ENCODE measurements at places on chromosomes 16 and 17.

DNA sequence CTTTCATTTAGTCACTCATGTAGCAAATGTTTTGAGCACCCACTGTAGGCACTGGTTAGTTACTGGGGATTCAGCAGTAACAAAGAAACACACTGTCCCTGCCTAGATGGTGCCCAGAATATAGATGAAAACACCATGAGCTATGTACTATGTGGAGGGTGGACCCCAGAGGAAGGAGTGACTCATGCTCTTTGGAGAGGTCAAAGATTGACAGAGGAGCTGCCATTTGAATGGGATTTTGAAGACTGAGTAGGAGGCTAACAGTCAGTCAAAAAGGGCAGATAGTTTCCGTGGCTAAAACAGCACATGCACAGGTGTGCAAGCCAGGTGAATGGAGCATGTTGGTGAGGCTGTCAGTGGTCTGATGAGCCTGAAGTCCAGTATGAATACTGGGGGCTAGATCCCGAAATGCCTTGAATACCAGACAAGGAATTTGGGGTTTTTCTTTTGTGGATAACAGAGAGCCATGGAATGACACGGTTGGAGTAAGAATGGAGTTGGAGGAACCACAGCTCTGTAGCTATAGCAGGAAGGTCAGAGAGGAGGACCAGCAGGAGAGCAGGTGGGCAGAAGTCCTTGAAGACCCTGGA is 6.1 kb downstream of the IL21R start:
- DNase-seq: peak; percentile 71

GRCh38 chr17:44587339-44587738 is 30.1 kb downstream of the FZD2 start:
- DNase-seq: no peak

DNA sequence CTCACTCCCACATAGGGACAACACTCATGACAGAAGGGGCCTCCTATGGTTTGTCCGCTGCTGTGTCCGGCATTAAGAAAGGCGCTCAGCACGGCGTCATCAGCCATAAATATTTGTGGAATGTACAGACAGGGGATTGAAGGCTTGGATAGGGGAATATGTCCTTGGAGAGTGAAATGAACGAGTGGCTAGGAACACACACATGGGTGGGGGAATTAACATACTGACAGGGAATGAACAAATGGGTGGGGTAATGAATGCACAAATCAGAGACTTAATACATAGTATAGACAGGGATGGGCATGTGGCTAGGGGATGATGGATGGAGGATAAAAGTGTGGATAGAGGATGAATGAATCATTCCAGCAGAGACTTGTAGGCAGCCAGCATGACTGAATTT is 154.0 kb upstream of the HSBP1 start:
- no peak for DNase-seq

DNA sequence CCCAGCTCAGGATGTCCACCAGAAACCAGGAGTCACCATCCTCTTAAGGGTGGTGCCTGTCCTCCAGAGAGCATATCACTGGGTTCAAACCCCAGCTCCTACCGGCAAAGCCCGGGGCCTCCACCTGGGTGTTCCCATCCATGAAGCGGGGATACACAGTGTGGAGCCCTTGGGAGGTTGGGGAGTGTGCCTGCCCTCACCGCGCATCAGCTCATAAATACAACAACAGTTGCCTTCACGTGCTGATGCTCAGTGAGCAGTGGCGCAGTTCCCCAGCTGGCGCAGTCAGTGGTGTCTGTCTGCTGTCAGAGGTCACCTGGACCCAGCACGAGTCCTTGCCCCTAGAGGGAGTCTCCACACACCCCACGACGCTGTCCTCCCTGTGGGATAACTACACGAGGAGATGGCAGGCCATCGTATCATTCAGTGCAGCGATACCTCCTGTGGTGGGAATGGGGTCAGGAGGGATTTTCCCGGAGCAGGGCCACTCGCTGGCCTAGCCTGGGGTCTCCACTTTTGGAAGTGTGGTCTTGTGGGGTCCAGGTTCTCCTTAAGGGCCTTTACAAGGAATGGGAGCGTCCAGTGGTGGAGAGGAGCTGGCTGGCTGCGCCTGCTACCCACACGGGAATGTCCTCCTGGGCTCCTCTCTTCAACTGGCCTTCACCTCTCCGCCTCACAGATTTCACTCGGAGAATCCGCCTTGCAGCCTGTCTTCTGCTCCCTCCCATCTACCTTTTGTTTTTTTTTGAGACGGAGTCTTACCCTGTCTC is 2.3 kb upstream of the ELOB start:
- DNase-seq: no peak

- DNase-seq: no peak
Measured at GRCh38 chr16:67254801-67255552, 6.2 kb downstream of the SLC9A5 start.

DNA sequence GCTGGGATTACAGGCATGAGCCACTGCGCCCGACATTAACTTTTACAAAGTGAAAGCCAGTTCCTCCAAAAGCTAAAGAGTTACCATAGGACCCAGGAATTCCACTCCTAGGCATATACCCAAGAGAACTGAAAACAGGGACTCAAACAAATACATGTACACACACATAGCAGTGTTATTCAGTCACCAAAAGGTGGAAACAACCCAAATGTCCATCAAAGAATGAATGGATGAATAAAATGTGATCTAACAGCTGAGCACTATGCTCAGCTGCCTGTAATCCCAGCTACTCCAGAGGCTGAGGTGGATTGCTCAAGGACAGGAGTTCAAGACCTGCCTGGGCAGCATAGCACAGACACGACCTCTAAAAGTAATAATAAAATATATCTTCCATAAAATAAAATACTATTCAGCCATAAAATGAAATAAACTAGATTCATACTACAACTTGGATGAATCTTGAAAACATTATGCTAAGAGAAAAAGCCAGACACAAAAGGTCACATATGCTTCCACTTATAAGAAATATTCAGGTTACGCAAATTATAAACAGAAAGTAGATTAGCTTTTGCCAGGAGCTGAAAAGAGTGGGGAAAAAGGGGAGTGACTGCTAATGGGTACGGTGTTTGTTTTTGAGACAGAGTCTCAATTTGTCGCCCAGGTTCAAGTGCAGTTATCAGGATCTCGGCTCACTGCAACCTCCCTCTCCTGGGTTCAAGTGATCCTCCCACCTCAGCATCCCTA is 9.3 kb upstream of the USP7 start:
- no peak for DNase-seq

Measured in activated CD4-positive, alpha-beta T cell treated with anti-CD3 and anti-CD28 coated beads for 36 hours (primary cell).